Hindlimb muscle (tissue), 1 donor: ENCODE measurements at places on chromosomes 5 and 9. TPM values are rescaled to one million over a fixed set of nuclear protein-coding genes. Genes with fewer than 3 reads are reported as not detected.

DNA sequence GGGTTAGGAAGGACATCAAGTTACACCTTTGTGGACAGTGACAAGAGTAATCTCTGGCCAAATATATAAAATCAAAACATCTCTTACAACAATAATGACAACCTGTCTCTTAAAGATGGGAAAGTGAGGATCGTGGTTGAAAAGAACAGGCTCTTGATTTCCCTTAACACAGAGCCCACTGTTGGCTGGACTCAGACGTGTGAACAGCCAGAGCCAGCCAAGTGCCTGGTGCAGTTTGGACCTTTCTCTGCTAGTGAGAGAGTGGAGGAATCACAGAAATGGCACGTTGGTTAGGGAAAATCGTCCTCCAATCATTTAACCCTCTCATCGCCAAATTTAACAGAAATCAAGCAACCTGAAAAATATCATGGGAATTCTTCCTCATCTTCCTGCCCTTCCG is 131.3 kb downstream of the GNA14 start:
- DNase-seq = no peak

GRCh38 chr5:2872676-2873075 is 121.2 kb upstream of the IRX2 start:
- no peak for DNase-seq

Gene CHD1
- 25.4 TPM for polyA plus RNA-seq

Gene BSPRY
- polyA plus RNA-seq = 0.52 TPM

DNA sequence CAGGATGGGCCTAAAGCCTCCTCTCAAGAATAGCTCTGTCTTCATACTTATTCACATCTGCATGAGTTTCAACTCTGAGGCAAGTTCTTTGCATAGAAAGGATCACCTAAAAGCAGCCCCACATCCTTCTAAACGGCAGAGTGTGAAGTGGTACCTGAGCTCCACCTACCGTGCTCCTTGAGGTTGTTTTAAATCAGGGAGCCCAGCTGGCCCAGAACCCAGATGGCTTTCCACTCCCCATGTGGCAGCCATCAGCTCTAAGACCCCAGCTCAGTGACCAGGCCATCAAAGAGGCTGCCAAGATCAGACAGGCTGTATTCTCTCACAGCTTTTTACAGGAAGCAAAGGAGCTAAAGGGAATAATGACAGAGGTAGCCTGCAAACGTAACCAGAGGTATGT is 299.3 kb downstream of the RASEF start:
- no peak for DNase-seq

Gene PCDHGA6
- 4.4 TPM for polyA plus RNA-seq

DNA sequence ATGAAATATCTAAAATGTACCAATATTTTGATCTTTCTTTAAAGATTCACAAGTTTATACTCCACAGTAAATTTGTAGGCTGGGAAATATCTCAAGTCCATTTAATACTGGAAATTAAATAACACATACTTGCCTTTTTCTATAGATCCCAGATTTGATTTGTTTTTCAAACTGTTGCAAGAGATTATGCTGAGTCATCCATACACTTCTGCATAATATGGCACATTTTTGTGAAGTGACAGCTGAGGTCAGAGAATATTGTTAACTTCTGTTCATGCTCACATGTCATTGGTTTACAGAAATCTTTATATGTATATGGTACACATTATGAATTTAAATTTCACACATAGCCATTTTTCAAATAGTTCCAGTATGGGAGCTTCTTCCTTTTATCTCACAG is 1066.3 kb upstream of the NUDT12 start:
- no peak for DNase-seq

- DNase-seq = no peak
These were observed 514.5 kb upstream of the PTGER4 start for GRCh38 chr5:40165106-40165788.

DNA sequence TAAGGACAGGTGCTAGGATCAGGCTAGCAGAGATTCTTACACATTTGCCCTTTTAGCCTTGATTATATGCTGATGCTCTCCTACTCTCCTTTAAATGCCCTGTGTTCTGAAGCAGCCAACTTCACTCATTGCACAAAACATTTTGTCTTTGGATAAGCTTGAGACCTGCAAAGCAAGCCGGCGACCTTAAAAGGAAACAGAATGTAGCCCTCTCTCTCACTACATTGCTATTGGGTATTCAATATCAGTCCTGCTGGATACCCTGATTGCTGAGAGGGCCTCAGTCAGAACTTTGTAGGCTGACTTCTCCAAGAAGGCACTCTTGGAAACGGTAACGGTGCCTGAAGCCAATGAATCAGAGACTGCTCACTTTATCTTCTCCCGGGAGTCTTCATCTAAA is 528.9 kb downstream of the DTWD2 start:
- DNase-seq = no peak

Gene TNC
- 23.0 TPM for polyA plus RNA-seq

Gene MEIKIN
- not detected for polyA plus RNA-seq

DNA sequence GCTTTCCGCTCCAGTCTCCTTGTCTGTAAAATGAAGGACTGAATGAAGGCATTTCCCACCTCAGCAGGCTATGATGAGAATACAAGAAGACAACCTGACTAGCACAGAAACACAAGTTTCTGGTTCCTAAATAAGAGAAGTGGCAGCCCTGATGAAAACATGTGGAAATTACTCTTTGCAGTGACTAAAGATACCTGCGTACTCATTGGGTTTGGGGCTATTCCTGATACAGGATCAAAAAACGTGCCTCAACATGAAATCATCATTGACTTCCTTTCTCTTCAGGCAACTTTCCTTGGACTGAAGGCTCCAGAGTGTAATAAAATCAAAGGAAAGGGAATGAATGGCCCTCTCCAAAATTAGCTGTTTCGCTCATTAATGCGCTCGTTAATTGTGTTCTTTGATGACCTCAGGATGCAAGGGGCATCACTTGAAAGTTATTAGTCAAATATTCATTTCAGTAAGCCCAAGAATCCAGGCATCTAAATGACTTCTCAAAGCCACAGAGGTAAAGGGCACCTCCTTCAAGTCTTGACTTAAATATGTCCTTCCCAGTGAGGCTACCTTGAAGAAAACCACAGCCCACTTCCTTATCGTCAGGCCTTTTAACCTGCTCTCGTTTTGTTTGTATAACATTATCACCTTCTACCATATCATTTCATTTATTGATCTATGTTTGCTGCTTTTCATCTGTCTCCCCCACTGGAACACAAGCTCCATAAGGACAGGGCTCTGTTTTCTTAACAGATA is 68.9 kb downstream of the RASEF start:
- DNase-seq = no peak
